Caco-2 (cell line): ENCODE measurements at places on chromosomes 12 and 14. TPM values are rescaled to one million over a fixed set of nuclear protein-coding genes. Genes with fewer than 3 reads are reported as not detected.

DNA sequence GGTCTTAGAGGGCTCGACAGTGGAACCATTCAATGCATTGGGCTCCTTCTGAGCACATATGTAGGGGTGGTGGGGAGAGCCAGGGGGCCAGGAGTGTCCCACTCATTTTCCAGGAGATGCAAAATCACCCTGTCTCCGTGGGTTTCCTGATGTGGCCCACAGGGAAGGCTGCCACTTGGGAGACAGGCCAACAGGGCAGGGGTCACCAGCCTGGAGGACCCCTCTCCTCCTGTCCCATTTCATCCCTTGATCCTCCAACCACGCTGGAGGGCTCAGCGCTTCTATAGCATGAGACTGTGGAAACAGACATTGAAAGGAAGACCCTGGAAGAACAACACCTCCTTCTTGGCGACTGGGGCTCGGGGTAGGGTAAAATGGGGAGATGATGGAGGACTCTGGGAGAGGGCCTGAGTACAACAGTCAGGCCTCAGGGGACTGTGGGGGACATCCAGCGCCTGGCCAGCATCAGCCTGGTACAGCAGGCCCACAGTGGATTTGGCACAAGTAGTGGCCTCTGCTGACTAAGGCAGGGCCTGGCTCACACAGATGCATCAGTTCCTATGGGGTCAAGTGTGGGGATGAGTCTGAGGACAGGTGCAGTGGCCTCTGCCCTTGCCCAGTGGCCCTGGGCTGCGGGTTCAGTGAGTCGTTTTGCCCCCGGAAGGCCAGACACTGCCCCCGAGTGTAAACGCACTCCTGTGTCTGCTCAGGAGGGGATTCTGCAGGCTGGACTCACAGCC lies 68.0 kb downstream of the PRIMA1 start:
- H3K27me3 ChIP-seq: no peaks in the 10 kb centered on the region
- no peak overlapping the region for H3K4me3 ChIP-seq
- H3K36me3 ChIP-seq: no peaks in the 10 kb centered on the region
- H3K4me1 ChIP-seq: no peaks in the 10 kb centered on the region
- no peak for DNase-seq
- H3K27ac ChIP-seq: no peak overlapping the region

GRCh38 chr14:87148655-87149054 lies 844.3 kb downstream of the GALC start:
- DNase-seq: no peak
- H3K27me3 ChIP-seq: no peaks in the 10 kb centered on the region
- no peak overlapping the region for H3K27ac ChIP-seq
- H3K36me3 ChIP-seq: no peaks in the 10 kb centered on the region
- no peaks in the 10 kb centered on the region for H3K4me1 ChIP-seq
- H3K4me3 ChIP-seq: no peak overlapping the region

- peak overlapping the region; percentile 91 for H3K27ac ChIP-seq
- DNase-seq: no peak
- peaks cover 10% of the 10 kb centered on the region for H3K4me1 ChIP-seq
- H3K36me3 ChIP-seq: no peaks in the 10 kb centered on the region
Observed at GRCh38 chr12:108856428-108857157, 790 bp downstream of the SSH1 start.

DNA sequence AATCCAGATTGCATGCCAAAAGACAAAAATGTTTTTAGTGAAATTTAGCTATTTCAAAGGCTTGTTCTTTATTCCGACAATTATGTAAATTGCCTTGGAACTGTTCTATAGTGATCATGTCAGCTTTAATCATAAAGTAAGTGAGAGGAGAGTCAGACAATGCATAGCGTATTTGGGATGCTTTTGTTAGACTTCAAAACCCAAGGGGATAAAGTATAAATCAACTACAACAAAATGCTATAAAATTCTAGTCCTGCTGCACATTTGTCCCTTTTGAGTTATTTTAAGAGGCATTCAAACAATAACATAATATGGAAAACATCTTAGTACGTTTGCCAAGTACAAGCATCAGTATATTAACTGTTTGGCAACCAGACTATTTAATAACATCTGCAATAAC lies 11.3 kb downstream of the RTRAF start:
- no peaks in the 10 kb centered on the region for H3K4me1 ChIP-seq
- no peak overlapping the region for H3K4me3 ChIP-seq
- H3K36me3 ChIP-seq: no peaks in the 10 kb centered on the region
- no peak overlapping the region for H3K27ac ChIP-seq

GRCh38 chr14:91377700-91378652 lies 39.6 kb downstream of the CCDC88C start:
- H3K4me3 ChIP-seq: no peak overlapping the region
- DNase-seq: no peak
- no peaks in the 10 kb centered on the region for H3K4me1 ChIP-seq
- H3K27ac ChIP-seq: peak overlapping the region; percentile 21
- H3K27me3 ChIP-seq: no peaks in the 10 kb centered on the region

DNA sequence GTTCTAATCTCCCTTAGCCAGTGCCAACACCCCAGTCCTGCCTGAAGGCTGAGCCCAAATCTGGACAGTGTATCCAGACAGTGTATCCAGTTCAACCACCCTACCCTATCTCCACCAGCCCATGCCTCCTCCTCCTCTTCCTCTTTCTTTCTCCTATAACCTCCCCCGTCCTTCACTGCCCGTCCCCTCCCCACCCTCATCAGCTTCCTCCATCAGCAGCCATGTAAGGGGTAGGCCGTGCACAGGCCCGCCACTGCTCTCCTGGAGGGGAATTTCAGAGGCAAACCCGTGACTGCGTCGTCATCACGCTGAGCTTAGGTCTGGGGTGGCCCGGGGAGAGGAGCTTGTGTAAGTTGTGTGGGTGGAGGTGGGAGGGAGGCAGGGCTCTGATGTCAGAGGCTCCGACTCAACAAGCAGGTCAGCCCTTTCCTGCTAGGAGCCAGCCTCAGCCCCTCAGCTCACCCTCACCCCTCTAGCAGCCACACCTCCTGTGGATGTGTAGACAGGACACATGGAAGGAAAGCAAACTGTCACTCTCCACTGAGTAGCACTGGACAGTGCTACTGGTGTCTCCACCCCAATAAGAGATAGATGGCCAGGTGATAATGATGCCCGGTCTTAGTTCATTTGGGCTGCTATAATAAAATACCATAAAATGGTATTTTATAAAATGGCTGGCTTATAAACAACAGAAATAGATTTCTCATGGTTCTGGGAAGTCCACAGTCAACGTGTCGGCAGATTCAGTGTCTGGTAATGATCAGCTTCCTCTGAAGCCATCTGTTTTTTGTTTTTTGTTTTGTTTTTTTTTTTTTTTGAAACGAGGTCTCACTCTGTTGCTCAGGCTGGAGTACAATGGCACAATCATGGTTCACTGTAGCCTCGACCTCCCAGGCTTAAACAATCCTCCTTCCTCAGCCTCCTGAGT lies 50.5 kb downstream of the IRF2BPL start:
- no peaks in the 10 kb centered on the region for H3K27me3 ChIP-seq
- no peaks in the 10 kb centered on the region; the same call in 1 of the 2 replicates for H3K4me1 ChIP-seq
- H3K36me3 ChIP-seq: no peaks in the 10 kb centered on the region
- H3K4me3 ChIP-seq: no peak overlapping the region

DNA sequence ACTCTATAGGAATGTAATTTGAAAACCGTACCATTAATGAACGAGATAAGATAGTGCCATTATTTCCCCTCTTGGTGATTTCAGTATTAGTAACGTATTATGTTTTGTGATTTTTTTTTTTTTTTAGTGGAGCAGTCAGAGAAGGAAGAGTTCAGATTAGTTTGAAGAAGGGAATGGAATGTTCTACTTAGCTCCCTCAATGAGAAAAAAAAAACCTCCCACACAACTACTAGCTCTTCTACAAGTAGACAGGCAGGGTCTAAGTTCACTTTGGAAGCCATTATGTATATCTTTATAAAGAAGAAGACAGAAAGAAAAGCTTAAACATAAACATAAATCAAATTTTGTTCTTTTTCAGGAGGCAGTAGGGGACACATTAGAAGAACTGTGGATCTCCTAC lies 27.3 kb downstream of the PNMA1 start:
- no peaks in the 10 kb centered on the region for H3K36me3 ChIP-seq
- H3K27me3 ChIP-seq: no peaks in the 10 kb centered on the region
- no peak overlapping the region for H3K27ac ChIP-seq
- no peaks in the 10 kb centered on the region for H3K4me1 ChIP-seq
- H3K4me3 ChIP-seq: no peak overlapping the region

DNA sequence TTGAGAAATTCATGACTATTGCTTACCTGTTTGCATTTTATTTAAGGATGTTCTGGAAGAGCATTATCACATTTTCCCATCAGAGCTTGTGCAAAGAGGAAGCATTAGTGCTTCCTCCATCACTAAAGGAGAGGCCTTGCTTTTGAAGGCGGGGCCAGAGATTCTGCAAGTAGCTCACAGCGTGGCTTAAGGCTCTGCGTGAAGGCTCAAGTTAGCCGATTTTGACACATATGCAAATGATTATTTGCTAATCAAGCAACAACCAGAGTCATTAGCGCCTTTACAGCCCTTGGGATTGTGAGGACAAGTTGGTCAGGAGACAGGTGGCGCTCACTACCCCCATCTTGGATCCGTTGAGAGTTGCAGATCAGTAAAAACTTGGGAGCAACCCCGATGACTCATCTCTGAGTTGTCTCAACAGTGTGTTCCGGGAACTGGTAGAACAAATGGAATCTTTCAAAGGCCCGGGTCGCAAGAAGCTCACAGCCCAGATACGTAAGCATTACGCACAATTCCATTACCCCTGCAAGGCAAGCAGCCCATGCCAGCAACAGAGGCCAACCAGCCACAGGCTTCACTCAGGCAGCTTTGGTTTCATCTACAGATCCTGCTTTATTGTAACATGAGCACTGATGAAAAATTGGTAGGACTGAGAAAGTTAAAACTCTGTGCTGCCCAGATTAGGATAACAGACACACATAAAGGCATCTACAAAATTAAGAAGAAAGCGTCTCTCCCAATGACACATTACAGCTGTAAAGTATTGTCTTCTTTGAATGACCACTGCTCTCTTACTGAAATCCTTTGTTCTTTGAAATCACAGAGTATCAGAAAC lies 34.9 kb upstream of the SPTSSA start:
- no peak overlapping the region for H3K4me3 ChIP-seq
- H3K27ac ChIP-seq: peak overlapping the region; percentile 91
- DNase-seq: peak; percentile 81
- no peaks in the 10 kb centered on the region for H3K36me3 ChIP-seq

DNA sequence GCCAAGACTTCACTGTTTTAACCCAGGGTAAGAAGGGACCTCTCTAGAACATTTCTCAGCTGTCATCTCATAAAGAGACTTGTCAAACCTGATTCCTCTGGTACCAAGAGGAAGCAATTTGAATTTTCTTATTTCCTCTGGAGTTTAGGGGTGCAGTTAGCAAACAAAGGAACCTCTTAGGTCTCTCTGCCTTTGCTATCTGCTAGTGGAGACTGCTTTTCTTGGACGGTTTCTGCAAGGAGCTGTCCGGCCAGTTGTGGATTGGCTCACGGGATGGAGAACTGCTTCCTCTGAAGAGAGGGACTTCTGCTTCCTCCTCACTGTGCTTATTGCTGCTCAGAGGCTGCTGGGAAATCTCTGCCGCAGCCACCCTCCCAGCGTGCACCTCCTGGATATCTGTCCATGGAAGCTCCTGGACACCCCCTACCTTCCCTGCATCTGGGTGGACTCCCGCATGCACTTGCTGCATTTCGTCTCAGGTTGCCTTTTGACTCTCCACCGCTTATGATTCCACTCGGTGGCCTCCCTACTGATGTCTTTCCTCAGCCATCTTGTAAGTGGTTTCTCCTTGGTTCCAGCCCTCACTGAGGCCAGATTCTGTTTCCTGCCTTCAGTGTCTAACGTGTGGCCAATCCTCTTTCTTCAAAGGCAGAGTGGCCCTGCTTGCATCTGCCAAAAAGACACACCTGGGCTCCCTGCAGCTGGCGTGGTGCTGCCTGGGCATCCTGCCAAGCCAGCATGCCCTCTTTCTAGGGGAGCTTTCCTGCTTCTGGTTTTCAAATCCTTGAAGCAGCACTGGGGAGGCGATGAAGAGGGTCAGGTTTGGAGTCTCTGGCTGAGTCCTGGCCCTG lies 187.3 kb downstream of the CHST11 start:
- H3K36me3 ChIP-seq: no peaks in the 10 kb centered on the region; the same call in 1 of the 2 replicates
- H3K27ac ChIP-seq: no peak overlapping the region
- no peak for DNase-seq
- H3K4me3 ChIP-seq: no peak overlapping the region
- H3K4me1 ChIP-seq: no peaks in the 10 kb centered on the region
- no peaks in the 10 kb centered on the region for H3K27me3 ChIP-seq

- no peaks in the 10 kb centered on the region for H3K27me3 ChIP-seq
- H3K4me3 ChIP-seq: no peak overlapping the region
- DNase-seq: no peak
Observed at GRCh38 chr12:59787610-59788009, 191.8 kb downstream of the SLC16A7 start.

GRCh38 chr14:38549564-38549963 lies 293.7 kb upstream of the CLEC14A start:
- no peak overlapping the region for H3K4me3 ChIP-seq
- DNase-seq: no peak
- H3K27ac ChIP-seq: no peak overlapping the region
- H3K27me3 ChIP-seq: no peaks in the 10 kb centered on the region
- H3K36me3 ChIP-seq: no peaks in the 10 kb centered on the region
- no peaks in the 10 kb centered on the region; the same call in 1 of the 2 replicates for H3K4me1 ChIP-seq

DNA sequence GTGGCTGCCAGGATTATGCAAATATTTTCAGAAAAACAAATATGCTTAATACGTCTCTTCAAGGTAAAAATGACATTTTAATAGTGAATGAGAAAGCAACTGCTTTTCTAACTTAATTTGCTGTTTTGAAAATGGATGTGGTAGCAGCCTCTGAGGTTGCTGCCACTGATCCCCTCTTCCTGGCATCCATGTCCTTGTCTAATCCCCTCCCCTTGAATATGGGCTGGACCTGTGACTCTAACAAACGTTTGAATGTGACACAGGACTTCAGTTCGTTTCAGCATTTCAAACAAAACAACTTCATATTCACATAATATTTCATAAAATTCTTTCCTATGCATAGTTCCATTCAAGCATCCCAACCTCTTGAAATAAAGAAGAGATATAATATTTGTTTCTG lies 64.2 kb upstream of the SLC38A2 start:
- H3K4me3 ChIP-seq: no peak overlapping the region
- peaks cover 4% of the 10 kb centered on the region; the same call in 1 of the 2 replicates for H3K4me1 ChIP-seq
- DNase-seq: no peak
- H3K36me3 ChIP-seq: no peaks in the 10 kb centered on the region
- no peaks in the 10 kb centered on the region for H3K27me3 ChIP-seq

GRCh38 chr14:55071870-55072640 lies 20.6 kb downstream of the MAPK1IP1L start:
- no peaks in the 10 kb centered on the region for H3K27me3 ChIP-seq
- peaks cover 14% of the 10 kb centered on the region for H3K4me1 ChIP-seq
- H3K36me3 ChIP-seq: no peaks in the 10 kb centered on the region
- DNase-seq: no peak
- no peak overlapping the region for H3K27ac ChIP-seq

- no peaks in the 10 kb centered on the region for H3K36me3 ChIP-seq
- no peak for DNase-seq
- no peaks in the 10 kb centered on the region; the same call in 1 of the 2 replicates for H3K27me3 ChIP-seq
- no peak overlapping the region for H3K4me3 ChIP-seq
- H3K4me1 ChIP-seq: no peaks in the 10 kb centered on the region
- no peak overlapping the region for H3K27ac ChIP-seq
Observed at GRCh38 chr14:51308866-51309265, 68.8 kb downstream of the TMX1 start.

Gene FGF6
- not detected in 2 replicates for total RNA-seq

Gene SOX5
- total RNA-seq: 15.4 and 16.8 TPM in 2 replicates

Gene GTF2A1
- 35.1 and 42.7 TPM in 2 replicates for total RNA-seq

Gene GUCY2C
- 2.4 and 4.4 TPM in 2 replicates for total RNA-seq

Gene WNT5B
- total RNA-seq: 6.9 and 8.5 TPM in 2 replicates

Gene DIABLO
- total RNA-seq: 76.1 and 86.6 TPM in 2 replicates

Gene KRT2
- not detected in 2 replicates for total RNA-seq

Gene TAS2R43
- total RNA-seq: not detected in 2 replicates
